ENCODE measurements at places on chromosomes 7 and 10. TPM values are rescaled to one million over a fixed set of nuclear protein-coding genes. Genes with fewer than 3 reads are reported as not detected.

DNA sequence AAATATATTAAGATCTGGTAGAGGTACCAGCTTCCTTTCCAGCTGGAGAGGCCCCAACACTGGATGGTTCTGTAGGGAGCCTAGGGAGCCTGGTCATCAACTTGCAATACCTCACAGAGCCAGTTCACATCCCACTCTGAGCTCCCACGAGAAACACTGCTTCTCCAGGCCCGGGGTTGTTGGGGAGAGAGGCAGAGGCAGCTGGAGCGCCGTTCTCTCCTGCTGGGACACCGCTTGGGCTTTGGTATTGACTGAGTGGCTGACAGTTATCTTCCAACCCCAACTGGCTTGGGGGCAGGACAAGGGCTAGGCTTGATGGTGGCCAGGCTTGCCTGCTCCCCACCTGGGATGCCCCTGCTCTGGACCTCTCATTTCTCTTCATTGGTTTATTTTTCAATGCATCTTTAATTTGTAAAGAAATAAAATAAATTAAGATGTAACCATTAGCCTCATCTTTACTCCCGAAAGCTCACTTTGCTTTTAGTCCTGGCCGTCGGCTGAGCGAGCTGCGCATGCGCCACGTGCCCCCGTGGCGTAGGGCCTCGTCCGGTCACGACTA, 10.0 kb upstream of the CHCHD1 start:
- no peak for DNase-seq

- DNase-seq, result no peak
Measured at GRCh38 chr10:58352956-58353610, 18.3 kb downstream of the UBE2D1 start.

DNA sequence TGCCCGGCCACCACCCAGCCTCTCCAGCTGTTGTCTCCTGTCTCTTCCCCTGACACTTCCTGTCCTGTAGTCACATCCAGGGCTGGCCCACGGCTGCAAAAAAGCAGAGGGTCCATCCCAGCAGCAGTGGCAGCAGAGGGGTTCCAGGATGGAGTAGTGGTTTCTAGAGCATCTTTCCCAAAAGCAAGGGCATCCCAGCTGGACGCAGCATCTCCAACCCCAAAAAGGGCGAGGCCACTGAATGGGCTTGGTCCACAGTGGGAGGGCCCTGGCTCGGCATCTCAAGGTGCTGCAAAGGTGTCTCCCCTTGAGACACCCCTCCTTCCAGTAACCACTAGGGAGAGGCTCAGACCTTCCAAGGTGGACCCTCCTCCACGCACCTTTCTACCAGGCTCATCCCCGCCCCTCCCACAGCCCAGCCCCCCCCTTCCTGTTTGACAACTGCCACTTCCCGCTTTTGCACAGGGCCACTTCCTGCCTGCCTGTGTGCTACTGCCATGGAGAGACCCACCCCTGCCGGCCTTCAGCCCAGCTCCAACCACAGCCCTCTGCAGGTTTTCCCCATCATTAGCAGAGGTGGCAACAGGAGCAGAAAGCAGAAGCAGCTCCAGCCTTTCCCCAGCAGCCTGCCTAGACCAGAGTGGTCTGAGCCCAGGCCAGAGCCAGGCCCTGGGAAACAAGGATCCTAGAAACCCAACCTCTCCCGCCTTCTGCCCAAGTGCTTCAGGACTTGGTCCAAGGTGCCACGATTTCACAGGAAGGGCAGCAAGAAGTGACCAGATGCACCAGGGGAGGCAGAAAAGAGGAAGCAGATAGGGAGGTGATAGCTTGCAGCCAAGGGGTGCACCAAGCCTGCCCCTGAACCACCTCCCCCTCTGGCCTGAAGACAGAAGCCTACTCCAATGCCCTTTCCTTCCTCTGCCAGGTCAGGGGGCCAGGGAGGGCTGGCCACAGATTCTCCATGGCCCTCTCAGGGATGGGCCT, 8.6 kb downstream of the CAMK2G start:
- DNase-seq, result no peak

- no peak for DNase-seq
Measured at GRCh38 chr10:18759575-18759974, 100.3 kb downstream of the ARL5B start.

SEMA3D gene
- 2.0 TPM for total RNA-seq

DNA sequence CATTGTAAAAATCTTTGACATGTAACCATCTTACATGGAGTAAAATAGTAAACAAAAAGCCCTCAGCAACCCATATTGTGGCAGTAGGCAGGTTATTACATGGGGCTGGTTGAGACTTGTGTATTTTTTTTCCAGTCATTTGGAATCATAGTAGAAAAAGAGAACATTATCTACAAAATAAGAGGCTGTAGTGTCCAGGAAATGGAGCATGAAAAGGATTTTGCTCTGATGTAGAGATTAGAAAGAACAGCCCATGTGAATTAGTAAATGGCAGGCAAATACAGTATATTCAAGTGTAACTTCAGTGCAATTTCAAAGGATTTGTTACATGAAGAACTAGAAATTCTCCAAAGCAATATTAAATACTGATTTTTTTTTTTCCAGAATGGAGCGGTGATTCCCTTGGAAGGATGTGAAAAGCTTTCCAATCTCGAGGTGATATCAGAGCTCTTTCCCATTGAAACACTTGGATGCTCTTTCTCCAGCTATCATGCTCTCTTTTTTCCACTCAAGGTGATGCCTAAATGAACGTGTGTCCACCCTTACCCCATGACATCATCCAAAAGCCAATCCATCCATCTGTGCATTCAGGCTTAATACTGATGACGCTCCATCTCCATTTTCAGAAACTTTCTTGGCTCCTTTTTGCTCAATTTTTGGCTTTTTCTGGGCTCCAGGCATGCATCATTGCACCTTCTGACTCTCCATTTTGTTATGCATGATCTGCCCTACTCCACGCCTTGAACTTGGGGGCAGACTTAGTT, 1034.7 kb downstream of the TYW1 start:
- DNase-seq, result no peak

AUTS2 gene
- total RNA-seq, result 40.8 TPM

HOXA2 gene
- total RNA-seq, result 8.3 TPM

DNA sequence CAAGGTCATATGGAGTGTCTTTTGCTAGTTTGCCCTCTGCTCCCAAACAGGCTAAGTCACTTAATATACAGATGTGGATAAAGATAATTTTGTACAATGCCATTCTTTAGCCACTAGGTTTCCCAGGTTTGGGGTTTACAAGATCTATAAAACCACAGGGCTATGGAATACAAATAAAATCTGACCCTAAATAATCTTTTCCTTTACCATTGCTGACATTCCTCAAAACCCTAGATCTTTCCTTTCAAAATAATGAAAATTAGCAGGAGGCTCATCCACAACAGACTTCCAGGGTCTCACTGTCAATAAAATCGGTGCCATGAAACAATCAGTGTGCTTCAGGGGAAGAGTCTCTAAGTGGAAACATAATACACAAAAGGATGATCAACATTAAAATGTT, 148.4 kb downstream of the CPEB3 start:
- no peak for DNase-seq

FBXO24 gene
- total RNA-seq, result 0.82 TPM

TUBB8 gene
- 0.22 TPM for total RNA-seq

GIMAP5 gene
- total RNA-seq, result not detected

GRCh38 chr10:112969542-112969941, 19.5 kb downstream of the TCF7L2 start:
- no peak for DNase-seq

DNA sequence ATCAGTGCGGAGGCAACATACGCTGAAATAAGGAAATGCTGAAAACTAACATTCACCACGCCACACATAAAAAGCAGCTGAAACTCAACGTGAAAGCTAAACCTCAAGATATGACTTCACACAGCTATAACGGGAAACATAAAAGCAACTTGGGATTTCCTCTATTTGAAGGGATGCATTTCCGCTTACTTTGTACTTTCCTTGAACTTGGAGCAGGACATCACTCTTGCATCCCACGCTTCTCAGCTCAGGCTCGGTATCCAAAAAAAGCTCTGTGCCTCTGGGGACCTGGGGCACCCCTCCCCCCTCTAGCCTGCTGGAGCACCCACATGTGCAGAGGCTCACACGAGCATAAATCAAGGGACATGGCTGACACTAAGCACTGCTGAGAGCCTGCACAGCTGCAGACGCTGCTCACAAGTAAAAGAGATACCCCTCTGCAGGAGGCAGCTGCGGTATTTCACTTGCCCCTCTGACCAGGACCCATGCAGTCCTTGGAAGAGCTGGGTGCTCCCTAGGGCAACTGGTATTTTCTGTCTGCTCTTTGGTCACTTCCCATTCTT, 34.2 kb downstream of the PARD3 start:
- DNase-seq, result no peak

DNA sequence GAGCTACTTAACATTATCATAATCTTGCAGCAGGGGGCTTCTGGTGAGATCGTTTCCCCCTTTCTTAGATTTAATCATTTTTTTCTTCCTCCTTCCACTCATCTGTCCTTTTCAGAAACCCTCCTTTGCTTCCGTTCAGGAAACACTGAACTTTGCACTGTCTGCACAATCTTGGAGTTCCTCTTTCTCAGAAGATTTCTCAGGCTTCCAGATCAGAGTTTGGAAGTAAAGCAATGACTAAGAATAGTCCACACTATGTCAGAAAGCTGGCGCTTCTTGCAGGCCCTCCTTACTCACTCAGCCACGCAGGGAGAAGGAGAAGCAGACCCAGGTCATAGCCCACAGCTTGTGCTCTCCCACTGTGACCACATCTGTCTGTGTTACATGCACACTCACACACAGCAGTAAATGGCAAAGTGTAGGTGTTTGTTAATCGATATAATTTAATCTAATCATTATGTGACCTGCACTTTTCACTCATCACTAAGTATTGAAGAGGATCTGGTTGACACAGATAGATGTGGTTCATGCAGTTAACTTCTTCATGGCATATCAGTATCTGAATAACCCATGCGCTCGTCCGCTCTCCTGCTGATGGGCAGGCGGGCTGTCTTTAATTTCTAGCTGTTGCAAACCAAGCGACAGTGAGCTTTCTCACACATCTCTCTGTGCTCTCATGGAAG, 30.2 kb downstream of the ALOX5 start:
- no peak for DNase-seq

DNA sequence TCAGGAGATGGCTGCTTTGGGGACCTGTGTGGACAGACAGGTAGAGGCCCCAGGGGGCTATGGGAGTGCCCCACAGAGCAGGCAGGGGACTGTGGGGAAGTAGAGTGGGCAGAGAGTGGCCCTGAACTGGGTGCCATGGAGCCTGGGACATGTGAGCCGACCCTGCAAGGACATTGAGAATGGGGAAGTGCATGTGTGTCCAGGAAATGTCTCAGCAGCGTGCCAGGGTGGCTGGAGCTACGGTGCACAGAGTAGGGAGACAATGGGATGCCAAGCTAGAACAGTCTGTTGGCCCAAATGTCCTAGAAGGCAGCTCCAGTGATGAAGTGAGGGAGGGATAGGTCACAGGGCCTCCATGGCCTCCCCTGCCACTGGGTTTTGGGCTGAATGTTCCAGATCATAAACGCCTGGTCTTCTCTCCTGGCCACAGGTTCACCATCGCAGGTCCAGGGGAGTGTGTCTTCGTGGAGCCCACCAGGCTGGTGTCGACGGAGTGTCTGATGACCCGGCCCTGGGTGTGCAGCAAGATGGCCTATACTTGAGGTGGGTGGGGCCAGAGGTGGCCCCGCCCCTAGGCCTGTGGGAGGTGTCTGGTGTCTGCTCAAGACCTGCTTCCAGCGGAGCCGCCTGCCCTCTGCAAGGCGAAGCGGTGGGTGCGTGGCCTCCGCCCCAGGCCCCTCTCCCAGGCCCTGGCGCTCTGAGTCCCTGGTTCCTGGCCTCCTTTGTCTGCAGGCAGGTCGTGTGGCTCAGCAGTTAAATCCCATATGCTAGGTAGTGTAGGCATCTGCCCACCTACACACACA, 20.5 kb downstream of the CLEC2L start:
- DNase-seq, result no peak

- DNase-seq, result no peak
Measured at GRCh38 chr10:30438021-30438850, 4.3 kb downstream of the MAP3K8 start.

DNA sequence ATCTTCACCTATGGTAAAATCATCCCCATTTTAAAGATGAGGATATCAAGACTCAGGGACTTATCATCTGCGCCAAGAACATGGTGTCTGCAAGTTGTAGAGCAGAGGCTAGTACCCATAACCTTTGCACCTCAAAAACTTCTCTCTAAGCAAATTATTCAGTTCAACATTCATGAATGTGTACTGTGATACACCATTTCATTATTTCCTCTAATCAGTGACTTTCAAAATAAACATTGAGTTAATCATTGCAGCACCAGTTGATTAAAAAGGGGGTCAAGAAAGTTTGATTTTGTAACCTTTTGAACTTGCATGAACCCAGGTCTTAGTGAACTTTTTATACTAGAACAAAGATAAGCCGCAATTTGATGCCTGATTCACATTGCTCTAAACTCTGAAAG, 47.6 kb upstream of the CYP2C8 start:
- no peak for DNase-seq

CTNNA3 gene
- 0.92 TPM for total RNA-seq

DNA sequence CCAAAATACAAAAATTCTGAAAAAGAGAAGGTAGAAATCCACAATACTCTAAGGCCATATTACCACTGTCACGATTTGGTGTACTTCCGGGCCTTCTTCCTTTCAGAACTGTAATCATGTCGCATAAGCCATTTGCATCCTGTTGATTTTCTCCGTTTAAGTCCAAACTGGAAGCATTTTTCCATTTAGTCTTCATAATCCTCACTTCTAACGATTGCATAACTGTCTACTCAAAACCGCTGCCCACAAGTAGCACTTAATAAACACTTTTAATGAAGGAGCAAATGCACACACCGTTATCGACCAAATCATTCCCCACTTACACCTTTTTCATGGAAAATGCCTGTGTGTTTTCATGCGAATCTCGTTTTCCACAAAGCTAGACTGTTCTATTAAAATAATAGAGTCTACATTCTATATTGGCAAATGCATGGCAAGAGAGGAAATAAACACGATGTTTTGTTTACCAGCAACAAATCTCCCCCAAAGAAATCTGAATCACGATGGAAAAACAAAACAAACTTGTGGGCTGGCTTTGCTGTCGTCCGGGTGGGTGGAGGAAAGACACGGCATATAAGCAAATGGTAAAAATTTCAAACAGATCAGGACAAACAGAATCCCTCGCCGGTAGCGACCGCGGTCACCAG, 1.0 kb downstream of the ATE1 start:
- no peak for DNase-seq

DBF4 gene
- 9.7 TPM for total RNA-seq

DNA sequence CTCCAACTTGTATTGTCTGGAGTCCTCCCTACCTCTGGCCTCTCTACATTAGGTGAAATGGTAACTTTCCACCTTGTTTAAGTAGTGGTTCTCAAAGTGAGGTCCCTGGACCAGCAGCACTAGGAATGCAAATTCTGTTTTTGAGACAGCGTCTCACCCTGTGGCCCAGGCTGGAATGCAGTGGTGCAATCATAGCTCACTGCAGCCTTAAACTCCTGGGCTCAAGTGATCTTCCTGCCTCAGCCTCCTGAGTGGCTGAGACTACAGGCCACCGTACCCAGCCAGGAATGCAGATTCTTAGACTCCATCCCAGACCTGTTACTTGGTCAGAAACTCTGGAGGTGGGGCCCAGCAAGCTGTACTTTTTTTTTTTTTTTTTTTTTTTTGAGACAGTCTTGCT, 6.8 kb upstream of the TBL2 start:
- no peak for DNase-seq

- DNase-seq, result no peak
Measured at GRCh38 chr7:99928994-99929729, at the start of gene GJC3. GJC3 (minus strand) TSS chr7:99929620; CDS start chr7:99929620, 0 bp downstream.

OR2A5 gene
- total RNA-seq, result not detected

- no peak for DNase-seq
Measured at GRCh38 chr10:99858849-99859248, 76.4 kb downstream of the ABCC2 start.
